Thoracic aorta (tissue), 2 donors: ENCODE measurements at places on chromosomes 7 and 10. TPM values are rescaled to one million over a fixed set of nuclear protein-coding genes. Genes with fewer than 3 reads are reported as not detected.

ADAM22 gene
- 5.0 TPM for total RNA-seq

STK31 gene
- 0.92 TPM for total RNA-seq

DNA sequence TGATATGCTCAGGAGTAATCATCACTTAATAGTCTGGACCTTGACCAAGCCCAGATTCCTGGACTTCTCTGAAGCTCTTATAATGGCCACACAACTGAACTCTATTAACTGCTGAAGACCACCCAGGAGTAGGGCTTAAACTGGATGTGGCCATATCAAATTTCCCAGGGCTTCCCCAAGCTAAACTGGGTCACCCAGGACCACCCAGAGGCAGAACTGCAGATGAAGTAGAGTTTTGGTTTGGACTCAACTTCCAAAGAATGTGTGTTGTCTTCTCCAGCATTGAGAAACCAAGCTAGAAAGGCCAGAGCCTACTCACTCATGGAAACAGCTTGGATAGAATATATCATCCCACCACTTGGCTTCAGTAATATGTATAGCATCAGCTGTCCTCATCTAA is 358.2 kb upstream of the MEOX2 start:
- no peaks in the 10 kb centered on the region for H3K27me3 ChIP-seq
- no peak overlapping the region for H3K4me3 ChIP-seq
- H3K27ac ChIP-seq: no peak overlapping the region
- no peaks in the 10 kb centered on the region for H3K4me1 ChIP-seq
- DNase-seq: no peak
- no peaks in the 10 kb centered on the region for H3K36me3 ChIP-seq

DNA sequence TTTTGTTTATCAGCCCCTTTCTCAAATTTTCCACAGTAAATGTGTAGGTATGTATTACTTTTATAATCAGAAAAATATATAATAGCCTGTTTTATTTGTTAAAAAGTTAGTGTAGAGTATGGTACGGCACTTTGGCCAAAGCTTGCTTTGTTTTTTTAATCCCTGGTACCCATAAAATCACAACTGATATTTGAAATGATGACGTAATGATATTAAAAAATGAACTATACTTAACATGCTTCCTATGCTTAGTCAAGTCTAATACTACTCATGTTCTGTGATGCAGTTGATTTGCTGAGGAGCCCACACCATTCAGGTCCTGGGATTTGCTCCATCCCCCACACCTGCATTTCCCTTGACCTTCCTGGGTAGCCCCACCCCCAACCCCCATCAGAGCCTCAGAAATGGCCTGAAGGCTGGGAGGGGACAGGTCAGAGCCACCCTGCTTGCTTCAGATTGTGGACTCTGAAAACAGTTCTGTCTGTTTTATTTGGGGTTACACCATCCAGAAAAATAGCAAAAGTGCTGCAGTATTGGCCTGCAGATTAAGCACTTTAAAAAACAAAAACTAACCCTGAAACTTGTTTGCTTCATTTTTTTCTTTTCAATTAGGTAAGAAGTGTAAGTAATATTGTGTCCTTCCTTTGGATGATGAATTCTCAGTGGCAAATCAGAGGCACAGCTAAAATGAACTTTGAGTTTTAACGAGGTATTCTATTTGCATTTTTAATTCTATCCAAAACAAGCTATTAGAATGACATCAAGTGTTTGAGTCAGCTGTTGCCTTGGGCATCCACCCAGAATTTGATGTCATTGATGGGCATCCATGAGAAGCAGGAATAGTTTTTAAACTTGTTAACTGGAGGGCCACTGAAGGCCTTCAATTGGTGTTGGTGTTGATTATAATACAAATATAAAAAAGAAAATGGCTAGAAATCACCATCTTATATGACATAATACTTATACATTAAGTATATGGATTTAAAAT is 23.3 kb downstream of the PLCE1 start:
- DNase-seq: no peak
- H3K36me3 ChIP-seq: no peaks in the 10 kb centered on the region
- no peaks in the 10 kb centered on the region for H3K27me3 ChIP-seq
- no peak overlapping the region for H3K4me3 ChIP-seq

DNA sequence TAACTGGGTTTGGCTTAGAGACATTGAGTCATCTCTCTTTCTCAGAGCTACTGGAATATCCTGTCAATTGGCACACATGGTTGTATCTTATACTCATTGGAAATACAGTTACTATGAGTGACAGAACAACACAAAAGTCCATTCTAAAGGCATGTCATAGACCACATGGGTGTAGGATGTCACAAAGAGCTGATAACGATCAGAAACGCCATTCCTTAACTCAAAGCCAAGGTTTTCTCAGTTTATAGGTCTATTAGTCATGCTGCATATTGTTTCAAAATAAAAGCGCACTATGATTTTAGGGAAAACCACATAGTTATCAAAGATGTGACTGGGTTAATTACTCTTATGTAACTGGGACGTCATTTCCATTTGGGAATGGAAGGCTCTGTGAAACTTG is 147.2 kb upstream of the FAM171A1 start:
- DNase-seq: no peak
- peaks cover 4% of the 10 kb centered on the region for H3K4me1 ChIP-seq
- H3K4me3 ChIP-seq: no peak overlapping the region
- H3K27me3 ChIP-seq: no peaks in the 10 kb centered on the region
- H3K36me3 ChIP-seq: peaks cover 48% of the 10 kb centered on the region
- no peak overlapping the region for H3K27ac ChIP-seq

DNA sequence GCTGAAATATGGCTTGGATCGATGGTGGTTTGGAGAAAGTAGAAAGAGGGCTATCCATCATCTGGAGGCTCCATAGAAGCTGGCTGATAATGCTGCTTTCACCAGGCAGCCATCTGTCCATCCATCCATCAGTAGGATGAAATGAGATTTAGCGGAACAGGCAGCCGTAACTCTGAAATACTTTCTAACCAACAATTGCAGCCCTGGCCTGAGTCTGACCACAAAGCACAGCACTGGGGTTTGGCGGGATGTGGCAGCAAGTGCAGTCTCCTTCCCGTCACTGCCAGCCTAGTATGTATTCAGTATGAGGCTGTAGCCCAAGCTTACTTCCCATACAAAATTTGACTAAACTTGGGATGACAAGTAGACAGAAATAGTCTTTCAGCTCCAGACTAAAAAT is 38.0 kb downstream of the R3HCC1L start:
- H3K4me3 ChIP-seq: no peak overlapping the region
- no peaks in the 10 kb centered on the region for H3K36me3 ChIP-seq
- no peaks in the 10 kb centered on the region for H3K4me1 ChIP-seq
- H3K27me3 ChIP-seq: no peaks in the 10 kb centered on the region
- H3K27ac ChIP-seq: no peak overlapping the region

DNA sequence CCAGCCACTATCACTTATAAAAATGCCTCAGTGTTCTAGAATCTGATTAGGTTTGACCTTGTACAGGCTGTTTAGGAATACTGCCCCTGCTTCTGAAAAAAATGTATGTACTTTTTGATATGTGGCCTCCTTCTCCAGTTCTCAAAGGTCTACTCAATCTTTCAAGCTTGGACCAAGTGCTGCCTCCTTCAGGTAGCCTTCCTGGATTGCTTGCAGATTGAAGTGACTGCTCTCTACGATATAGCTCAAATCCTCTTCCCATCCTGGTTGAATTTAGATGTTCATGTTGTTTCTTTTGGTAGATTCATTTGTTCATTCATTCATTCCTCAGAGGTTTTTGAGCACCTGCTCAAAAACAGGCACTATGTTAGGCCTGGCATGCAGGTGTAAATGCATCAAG is 77.2 kb upstream of the NPTX2 start:
- H3K27ac ChIP-seq: no peak overlapping the region
- no peaks in the 10 kb centered on the region for H3K27me3 ChIP-seq
- no peak for DNase-seq
- H3K4me3 ChIP-seq: no peak overlapping the region
- no peaks in the 10 kb centered on the region for H3K4me1 ChIP-seq

- DNase-seq: no peak
- no peak overlapping the region for H3K27ac ChIP-seq
- H3K36me3 ChIP-seq: no peaks in the 10 kb centered on the region
- peaks cover 37% of the 10 kb centered on the region for H3K4me1 ChIP-seq
- no peaks in the 10 kb centered on the region for H3K27me3 ChIP-seq
- no peak overlapping the region for H3K4me3 ChIP-seq
Observed at GRCh38 chr10:13993169-13993568, 337.6 kb downstream of the FRMD4A start.

GRCh38 chr7:98557538-98558031 is 59.5 kb upstream of the NPTX2 start:
- no peaks in the 10 kb centered on the region for H3K4me1 ChIP-seq
- H3K27me3 ChIP-seq: no peaks in the 10 kb centered on the region
- no peak overlapping the region for H3K4me3 ChIP-seq

DNA sequence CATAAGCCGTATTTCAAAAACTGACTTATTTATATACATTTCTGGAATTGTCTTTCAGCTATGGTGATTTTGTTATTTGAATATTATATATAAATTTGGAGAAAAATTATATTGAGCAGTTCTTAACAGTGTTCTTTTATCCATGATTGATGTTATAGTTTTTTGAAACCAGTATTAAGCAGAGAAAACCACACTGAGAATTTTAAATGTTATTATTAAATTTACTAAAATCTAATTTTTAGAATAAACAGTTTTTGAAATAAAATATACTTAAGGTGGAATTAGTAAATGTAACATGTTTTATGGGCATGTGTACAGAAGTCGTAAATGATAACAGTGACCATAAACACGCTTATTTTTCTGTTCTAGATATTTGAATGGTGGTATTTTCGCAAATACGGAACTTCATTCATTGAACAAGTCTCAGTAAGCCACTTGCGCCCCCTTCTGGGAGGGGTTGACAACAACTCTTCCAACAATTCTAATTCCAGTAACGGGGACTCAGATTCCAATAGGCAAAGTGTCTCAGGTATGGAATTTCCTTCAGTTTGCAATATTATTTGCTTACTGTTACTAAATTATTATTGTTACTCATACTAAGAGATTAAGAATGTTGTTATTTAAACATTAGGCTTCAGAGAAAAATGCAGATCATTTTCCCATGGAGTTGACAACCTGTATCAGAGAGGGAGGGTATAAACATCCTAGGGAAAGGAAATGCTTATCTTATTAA is 166.1 kb downstream of the ST7 start:
- H3K4me3 ChIP-seq: no peak overlapping the region
- peak; percentile 49 for DNase-seq
- no peaks in the 10 kb centered on the region for H3K36me3 ChIP-seq
- peaks cover 12% of the 10 kb centered on the region for H3K4me1 ChIP-seq
